NCI-H1436 treated with DMSO at 0.1 percent for 48 hours (cell line): ENCODE measurements at places on chromosomes 4 and X.

DNA sequence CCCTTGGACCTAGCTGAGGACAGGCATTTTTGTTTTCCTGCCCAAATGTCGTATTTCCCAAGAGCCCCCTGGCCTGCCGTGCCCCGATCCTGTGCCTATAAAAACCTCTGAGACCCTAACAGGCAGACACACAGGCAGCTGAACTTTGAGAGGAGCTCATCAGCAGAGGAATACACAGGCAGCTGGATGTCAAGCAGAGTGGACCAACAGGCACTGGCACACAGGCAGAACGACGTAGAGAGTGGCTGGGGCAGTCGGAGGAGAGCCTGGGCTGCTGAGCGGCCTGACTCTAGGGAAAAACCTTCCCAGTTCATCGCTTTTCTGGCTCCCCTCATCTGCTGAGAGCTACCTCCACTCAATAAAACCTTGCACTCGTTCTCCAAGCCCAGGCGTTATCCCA lies 896.1 kb downstream of the PCDH18 start:
- no peak for DNase-seq

GRCh38 chr4:67884701-67885100 lies 899 bp upstream of the TMPRSS11D start:
- DNase-seq, result no peak

DNA sequence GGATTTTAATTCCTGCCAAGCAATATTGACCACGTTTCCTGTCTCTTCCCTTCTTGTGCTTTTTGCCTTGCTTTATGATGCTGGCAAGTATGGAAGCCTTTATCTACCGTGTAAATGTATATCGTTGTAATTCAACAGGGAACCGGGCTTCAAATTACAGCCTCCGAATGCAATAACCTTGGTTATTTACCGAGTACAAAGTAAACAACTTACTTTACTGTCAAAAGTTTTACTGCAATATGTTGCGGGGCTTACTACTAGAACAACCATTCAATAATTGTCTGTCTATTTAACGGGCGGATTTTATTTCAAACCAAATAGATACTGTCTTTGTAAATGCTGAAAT lies 73.1 kb downstream of the PALLD start:
- no peak for DNase-seq

- no peak for DNase-seq
Observed at GRCh38 chrX:13131396-13132137, 87.1 kb upstream of the FAM9C start.

GRCh38 chrX:118286066-118286762 lies 59.7 kb upstream of the WDR44 start:
- no peak for DNase-seq

DNA sequence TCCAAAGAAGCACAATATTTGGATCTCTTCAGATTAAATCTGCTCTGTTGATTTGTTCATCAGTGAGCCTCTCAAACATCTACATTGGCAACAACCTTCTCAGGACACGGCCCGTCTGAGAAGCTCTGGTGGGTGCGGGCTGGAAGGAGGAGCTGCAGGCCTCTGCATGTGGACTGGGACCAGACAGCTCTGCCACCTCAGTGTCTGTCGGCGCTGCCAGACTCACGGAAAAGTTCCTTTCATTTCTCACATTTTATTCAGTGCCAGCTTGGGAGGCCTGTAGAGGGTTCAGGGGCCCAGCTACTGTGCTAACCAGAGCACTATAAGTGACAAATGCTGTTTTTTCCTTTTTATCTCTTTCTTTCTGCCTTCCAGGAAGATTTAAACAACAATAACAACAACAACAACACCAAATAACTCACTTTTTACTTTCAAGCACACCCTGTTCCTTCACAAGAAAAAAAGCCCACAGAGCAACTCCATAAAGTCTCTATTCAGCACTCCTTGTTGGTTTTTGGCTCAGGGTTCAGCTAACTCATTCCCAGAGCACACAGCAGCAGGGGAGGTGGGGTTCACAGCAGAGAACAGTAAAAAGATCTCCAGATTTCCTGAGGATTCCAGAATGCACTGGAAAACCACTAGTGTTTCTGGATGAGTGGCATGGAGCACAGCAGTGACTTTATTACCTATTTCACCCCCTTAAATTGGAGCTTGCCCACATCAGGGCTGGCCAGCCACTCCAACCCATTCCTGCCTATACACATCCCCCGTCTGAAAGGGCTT lies 23.2 kb upstream of the HOPX start:
- DNase-seq, result no peak

GRCh38 chr4:69764311-69764710 lies 3.9 kb upstream of the SULT1B1 start:
- no peak for DNase-seq

- no peak for DNase-seq
Observed at GRCh38 chrX:4320436-4320947, 607.0 kb upstream of the PRKX start.

- no peak for DNase-seq
Observed at GRCh38 chrX:118221733-118222132, 105.1 kb upstream of the KLHL13 start.

- no peak for DNase-seq
Observed at GRCh38 chr4:167380964-167381363, 146.7 kb upstream of the SPOCK3 start.

GRCh38 chr4:57628004-57628403 lies 517.8 kb upstream of the IGFBP7 start:
- no peak for DNase-seq

DNA sequence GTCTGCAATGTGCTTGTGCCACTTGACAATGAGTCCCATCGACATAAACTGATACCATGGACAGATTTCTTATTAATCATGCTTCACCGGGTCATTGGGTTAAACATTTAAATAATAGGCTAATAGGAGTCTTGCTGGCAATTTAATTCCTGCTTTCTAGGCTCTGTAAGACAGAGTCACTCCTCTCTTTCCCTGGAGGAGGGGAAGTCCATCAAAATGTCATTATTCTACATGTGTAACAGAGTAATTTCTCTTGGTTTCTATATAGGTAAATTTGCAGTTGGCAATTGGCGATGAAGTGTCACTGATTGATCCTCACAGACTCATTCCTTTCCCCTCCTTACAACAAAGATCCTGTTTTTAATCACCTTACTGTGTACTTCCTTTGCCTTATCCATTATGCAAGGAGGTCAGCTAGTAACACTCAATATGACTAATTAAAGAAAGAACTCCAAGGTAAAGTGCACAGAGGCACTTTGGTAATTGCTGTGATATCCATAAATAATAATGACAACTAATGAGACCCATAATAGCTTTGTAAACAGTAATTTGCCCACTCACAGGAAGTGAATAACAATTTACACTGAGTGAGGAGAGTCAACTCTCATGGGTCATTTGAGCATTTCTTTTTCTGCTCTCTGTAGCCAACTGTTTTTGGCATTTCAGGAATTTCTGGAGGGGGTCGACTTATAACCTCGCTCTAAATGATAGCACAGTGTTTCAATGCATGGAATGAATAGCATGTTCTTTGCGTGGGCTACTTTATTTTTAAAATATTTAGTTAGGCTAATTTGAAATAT lies 184.0 kb downstream of the UGT8 start:
- DNase-seq, result peak; percentile 58

DNA sequence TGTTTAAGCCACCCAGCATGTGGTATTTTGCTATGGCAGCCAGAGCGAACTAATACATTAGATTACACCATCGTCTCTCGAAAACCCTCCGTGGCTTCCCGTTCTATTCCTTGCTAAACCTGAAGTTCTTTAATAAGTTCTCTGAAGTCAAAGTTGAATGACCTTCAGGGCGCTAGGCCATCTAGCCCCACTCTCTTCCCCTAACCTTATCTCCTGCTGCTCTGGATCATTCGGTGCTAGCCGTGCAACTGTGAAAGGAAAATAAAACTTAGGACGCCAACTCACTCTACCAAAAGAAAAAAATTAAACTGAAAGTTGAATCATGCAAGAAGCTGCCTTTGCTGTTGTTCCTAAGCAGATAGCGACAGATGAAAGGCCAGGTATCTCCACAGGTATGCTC lies 40.0 kb downstream of the CHRNA9 start:
- DNase-seq, result no peak

- DNase-seq, result no peak
Observed at GRCh38 chr4:117417856-117418255, 332.5 kb upstream of the TRAM1L1 start.

DNA sequence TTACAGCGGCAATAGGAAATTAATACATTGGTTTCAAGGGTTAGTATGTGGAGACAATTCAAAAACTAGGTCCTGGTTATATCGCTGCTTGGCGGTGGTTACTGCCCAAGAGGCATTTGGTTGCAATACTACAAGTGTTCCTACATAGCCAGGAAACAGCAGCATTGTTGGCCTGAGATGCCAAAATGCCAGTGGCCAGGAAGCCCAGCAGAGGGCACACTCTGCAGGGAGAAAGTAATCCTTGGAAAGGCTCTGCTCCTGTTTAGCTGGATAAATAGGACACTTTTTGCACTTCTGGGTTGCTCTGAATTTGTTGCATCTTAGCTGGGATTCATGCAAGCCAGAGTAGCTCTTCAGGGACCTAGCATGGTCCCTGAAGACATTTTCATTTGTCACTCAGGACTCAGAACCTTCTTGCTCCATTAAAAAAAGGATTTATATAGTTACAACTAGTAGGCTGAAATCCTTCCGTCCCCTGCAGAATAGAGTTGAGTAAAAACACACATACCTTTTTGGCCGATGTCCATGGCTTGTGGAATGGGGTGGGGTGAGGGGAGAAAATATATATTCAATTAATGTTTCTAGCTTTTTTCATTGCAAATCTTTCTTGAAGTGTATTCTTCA lies 8.1 kb upstream of the GPR119 start:
- no peak for DNase-seq

- DNase-seq, result no peak
Observed at GRCh38 chr4:188300385-188300784, 161.1 kb downstream of the TRIML1 start.

GRCh38 chrX:53300157-53300556 lies 18.8 kb upstream of the IQSEC2 start:
- DNase-seq, result no peak

DNA sequence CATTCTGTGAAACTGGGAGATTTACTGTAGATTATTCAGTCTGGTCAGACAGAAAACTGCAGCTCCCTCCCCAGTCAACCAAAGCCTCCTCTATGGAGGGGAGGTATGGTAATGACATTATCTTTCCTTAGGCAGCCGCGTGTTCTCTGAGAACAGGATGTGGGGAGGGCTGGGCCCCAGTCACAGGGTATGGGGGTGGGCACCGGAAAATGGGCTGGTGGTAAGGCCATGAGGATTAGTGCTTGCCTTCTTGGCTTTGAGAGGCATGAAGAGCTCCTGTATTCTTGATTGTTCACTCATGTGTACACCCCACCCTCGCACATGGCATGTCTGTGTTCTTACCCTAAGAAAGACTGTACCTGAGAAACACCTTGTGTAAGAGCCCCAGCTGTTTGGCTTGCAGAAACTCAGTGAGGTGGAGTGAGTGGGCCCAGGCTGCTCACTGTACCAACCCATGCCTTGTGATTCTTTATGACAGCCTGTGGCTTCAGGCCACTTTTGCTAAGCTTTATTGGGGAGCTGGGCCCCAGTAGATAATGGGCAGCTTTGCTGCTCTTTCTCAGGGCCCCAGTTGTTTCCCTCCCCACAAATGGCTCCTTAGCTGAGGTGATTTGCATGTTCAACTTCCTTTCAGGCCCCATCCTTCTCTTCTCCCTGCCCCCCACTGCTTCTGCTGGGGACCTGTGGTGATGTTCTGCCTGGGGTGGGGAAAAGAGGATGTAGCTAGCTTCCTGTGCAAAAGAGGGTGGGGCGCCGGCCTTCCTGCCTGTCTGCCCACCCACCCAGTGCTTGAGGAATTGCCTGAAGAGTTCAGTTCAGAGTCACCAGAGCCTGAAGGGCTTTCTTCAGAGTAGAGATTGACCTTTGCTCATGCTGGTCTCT lies 30.7 kb downstream of the MSN start:
- DNase-seq, result no peak

DNA sequence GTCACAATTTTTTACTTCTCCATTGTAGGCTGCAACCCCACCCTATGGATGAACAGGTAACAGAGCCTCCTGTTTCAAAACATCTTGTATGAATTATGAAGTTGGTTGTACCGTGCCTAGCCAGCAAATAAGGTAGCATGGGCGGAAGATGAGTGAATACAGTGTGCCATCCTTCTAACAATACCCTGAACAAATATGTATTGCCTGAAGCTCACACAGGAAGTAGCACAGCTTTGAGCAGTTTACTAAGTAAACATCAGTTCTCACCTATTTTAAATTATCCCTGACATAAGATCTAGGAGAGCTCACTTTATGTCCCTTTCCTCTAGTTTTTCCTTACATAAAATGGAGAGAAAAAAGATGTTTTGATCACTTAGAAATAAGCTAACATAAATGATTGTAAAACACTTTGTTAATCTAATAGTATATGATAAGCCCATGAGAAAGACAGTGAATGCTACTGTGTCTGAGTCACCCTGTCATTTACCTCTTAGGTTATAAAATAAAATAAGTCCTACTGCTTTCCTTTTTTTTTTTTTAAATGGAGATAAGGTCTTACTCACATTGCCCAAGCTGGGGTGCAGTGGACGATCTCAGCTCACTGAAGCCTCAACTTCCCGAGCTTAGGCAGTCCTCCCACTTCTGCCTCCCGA lies 36.6 kb downstream of the GRSF1 start:
- DNase-seq, result no peak

DNA sequence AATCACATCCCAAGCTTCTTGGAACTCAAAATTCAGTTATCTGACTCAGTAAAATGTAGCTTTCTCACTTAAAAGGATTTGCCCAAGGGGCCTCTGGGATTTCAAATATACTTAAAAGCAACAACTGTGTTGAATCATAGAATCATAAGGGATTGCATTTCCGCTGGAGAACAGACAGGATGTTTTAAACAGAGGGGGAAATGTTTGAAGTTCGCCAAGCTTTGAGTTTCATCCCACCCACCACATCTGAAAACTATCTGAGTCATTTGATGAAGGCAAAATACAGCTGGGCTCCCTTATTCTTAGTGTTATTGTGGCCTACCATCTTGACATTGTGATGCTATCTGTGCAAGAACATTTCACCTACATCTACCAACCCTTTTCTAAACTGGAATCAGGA lies 73.5 kb downstream of the PPP1R2C start:
- DNase-seq, result no peak

GRCh38 chr4:2852481-2852921 lies 8.9 kb downstream of the ADD1 start:
- DNase-seq, result no peak

- no peak for DNase-seq
Observed at GRCh38 chr4:182955411-182955810, 38.2 kb upstream of the DCTD start.

GRCh38 chr4:156193106-156193505 lies 239.4 kb upstream of the CTSO start:
- no peak for DNase-seq

DNA sequence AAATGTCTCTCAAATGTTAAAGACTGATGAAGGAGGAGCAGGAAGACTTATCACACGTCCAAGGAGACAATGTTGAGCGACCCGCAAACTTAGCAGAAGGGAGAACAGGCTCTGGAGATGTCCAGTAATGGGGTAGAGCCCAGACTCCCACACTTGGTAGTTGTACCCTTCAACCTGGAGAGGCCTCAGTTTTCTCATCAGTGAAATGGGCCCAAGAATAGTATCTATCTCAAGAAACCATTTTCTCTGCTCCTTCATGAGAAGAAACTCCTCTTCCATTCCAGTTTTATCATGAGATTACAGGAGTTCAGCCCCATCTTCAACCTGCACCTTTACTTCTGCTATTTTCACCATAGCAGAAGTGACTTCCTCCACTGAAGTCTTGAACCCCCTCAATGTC lies 169.9 kb downstream of the DHRSX start:
- no peak for DNase-seq
